ENCODE measurements at places on chromosomes 6 and 20.

DNA sequence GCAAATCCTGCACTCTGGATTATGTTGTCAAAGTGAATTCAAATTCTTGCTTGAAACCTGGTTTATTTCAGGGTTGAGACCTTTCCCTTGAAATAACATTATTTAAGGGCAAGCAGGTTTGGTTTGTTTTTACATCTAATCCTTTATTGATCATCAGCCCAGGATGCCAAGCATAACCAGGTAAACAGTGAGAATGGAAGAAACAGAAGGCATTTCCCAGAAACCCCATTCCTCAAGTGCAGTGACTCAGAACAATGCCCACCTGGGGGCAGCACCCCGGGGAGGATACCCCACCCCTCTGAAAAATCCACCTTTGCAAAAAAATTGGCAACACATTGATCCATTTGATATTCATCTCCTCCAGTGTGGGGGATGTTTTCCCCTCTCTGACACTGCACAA is 32.5 kb downstream of the POFUT1 start:
- no peak for DNase-seq

DNA sequence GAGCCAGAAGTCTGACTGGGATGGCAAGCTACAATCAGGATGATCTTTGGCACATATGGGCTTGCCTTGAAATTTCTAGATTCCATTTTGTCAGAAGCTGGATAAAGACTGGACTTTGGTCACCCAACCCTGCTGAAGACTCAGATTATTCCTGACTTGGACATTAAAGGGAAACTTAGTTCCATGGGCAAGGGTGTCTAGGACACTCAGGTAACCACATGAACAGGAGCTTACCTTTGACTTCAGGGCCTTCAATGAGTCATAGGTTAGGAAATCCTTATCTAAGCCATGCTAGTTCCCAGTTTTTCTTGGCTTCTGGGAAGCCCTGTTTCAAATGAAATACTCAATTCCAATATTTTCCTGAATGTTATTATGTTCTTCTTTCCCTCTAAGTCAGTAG is 28.5 kb upstream of the IFNGR1 start:
- DNase-seq, result no peak

DNA sequence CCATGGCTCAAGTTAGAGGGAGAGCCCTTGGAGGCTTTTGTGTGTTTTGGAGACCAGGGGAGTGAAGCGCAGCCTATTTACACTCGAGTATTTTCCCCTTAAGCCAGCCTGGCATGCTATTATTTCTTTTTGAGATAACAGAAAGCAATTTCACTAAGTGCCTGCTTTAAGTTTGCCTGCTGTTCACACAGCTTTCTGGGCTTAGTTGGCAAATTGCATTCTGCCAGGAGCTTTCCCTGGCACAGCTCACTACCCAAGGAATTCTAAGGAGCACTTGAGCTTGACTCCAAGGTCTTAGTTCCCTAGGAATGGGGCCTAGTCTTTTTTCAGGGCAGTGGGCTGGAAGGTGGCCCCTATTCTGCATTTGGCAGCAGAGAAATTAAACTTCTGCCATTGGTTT is 19.0 kb upstream of the ASXL1 start:
- DNase-seq, result no peak

GRCh38 chr20:25053255-25054031 is 4.5 kb downstream of the ACSS1 start:
- no peak for DNase-seq

DNA sequence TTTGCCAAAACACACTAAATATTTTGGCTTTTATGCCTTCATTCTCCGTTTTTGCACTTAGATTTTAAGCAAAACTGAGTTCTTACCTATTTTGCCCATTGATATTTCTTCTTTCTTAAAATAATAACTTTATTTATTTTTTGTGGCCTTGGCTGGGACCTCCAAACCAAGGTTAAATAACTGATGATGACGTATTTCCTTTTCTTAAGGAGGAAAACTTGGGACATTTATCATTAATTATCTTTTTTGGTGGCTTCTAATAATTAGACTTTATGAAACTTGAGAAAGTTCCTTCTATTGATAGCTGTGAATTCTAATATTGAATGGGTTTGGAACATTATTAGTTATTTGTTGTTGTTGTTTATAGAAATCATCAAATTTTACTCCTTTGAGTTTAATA is 154.5 kb downstream of the ADGB start:
- DNase-seq, result no peak

DNA sequence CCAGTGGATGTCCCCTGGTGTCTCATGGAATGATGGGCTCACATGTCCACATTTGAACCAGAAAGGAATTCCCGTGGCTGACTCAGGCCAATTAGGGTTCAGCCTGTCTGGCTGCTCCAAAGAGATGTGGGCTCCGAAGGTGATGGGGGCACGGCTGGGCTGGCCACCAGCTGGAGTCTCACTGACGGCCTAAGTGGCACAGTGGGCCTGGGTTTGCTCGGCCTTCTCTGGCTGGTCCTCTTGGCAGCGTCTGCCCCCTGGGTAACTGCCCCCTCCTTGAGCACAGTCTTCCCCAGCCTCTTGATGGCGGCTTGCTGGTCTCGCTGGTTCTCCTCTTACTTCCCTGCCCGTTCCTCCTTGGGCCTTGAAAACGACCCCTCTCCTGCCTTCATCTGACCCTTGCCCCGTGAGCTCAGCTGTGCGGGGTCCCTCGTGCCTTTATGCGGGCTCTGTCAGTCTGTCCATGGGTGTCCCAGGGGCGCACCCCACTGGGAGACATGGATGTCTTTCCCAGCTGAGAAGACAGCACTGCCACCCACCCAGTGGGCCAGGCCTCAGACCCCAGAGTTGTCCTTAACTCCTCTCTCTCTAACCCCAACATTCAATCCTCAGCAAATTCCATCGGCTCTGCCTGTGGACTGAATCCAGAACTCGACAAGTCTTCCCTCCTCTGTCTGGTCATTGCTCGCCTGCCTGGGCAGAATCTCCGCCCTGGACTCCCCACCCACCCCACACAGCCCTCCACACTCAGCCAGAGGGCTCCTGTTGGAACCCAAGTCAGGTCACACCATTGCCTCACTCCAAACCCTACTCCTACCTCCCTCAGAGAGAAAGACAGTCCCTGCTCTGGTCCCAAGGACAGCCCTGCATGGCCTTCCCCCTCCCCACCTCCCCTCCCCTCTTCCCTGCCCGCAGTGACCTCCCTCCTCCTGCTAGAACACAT is 78.7 kb downstream of the CEBPB start:
- DNase-seq, result no peak

DNA sequence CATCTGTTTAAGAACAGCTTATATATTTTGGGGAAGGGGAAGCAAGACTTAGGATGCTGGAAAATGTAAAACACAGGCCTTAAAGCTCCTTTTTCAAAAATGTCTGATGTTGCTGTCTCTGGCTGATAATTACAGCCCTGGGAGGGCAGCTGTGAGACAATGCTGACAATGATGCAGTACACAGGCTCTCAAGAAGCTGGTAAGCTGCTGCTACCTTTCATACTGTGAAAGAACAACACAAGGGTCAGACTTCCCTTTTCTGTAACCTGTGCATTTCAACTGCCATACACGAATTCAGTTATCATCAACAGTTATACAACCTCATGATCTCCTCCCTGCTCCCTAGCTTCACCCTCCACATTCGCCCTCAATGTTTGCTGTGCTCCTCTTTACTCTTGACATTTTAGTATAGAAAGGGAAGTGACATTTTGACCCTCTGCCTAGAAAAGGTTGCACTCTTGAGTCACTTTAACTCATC is 25.2 kb downstream of the MAP7 start:
- DNase-seq, result no peak

GRCh38 chr20:63418617-63419016 is 53.8 kb downstream of the KCNQ2 start:
- no peak for DNase-seq

DNA sequence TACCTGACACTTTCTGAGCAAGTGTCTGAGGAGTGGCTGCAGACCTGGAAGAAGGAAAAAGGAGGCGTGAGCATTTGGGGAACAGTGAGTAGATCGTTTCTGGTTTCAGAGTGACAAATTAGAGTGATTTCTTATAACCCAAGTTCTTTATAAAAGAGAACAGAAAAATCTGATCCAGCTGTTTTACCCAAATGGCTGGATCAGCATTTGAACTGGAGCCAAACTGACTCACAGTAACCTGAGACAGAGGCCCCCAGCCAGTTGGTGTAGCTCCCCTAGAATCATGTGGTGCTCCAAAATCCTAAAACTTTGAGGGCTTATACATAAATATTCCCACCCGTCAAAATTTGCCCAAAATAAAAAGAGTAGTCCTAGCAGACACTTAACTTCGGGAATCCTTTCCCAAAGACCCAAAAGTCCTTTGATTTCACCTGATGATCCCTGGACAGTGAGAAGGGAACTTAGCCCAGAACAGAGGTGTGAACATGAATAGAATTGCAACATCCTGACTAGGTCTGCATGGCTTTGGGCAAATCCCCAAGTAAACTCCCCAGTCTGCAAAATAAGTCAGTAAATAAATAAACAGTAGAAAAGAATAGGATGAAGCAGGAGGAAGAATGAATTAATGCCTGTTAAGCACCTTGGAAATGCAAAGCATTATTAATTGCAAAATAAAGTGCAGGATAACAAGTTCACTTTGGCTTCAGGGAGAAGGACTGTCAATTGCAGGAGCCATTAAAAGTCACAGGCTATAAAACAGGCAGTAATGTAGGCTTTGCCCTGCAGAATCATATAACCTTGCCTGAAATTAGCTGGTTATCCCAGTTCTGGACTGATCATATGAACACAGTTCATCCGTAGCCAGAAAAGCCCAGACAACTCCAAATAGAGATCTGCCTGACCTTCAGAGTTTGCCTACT is 262.0 kb upstream of the JARID2 start:
- no peak for DNase-seq

- DNase-seq, result no peak
Observed at GRCh38 chr6:168210239-168211105, 109.1 kb downstream of the DACT2 start.

DNA sequence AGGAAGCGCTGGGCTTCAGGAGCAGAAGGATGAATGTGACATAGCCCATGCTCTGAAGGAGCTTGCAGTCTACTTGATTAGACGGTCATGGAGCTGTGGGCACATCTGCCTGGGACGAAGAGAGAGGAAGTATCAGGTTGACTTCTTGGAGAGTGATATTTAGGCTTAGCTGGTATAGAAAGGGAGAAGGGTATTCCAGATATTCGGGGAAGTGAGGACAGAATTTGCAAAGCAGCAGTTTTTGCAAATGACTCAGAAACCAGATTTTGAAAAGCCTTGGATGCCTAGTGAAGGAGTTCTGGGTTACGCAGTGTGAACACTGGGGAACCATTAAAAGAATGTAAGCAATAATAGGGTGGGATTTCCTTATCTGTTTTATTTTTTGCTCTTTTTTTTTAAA is 60.7 kb downstream of the EYA4 start:
- no peak for DNase-seq

DNA sequence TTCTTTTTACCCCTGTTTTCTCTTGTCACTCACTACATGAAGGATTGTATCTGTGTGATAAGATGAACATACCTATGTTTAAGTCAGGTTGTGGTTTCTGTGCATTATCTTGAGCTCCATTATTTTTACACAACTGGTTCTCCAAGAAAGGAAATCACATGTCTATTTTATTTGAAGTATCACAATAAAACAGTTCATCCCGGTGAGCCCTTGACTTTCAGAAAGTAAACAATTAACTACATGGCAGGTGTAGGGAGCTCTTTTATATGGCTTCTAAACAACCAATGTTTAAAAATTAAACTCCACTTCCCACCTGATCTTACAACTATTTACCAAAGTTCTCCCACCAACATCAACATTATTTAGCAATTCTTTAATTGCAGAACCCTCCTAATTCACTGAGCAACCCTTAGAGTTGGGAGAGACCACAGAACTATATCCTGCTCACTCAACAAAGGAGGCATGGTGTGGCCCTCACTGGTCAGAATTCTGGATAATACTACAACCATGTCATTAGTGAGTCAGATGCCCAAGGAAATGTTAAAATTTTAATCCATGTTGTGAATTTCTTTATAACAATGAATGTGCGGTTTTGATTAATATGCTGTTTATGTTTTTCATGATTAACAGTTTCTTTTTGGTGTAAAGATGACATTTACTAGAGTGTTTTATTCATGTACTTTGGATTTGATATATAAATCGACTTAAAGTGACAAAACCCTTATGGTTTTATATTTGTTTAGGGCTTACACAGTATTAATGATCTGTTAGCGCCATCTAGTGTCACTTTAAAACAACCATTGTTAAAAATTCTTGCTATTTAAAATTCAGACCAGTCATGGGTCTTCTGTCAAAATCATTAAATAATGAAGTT is 50.0 kb upstream of the SCGN start:
- no peak for DNase-seq

- DNase-seq, result no peak
Observed at GRCh38 chr20:8714206-8714605, 354.7 kb upstream of the PLCB4 start.

DNA sequence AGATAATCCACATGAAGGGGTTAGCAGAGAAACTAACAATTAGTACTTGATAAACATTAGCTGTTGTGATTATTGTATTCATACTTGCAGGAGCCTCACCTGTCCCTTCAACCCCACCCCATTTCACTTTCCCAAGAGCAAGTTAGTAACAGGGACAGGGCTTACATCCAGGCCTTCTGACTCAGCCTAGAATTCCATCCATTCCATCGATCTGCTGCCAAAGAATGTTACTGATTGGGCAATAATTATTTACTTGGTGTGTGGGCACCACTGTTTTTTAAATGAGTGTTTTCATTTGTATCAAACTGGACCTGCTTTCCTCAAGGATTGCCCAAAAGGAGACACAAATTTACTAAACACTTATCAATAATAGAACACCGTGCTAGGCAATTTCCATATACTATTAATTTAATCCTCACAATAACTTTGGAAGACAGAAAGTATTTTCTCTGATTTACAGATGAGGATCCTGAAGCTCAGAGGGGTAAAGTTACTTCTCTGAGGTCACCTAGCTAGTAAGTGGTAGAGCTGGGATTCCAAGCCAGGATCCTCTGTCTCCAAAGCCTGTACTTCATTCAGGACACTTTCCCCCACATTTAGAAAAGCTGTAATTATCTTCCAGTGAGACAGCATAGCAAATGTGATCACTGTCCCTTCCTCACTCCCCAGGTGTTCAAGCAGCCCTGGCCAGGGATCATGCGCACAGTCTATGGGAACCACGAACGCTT is 32.8 kb downstream of the GSS start:
- no peak for DNase-seq

DNA sequence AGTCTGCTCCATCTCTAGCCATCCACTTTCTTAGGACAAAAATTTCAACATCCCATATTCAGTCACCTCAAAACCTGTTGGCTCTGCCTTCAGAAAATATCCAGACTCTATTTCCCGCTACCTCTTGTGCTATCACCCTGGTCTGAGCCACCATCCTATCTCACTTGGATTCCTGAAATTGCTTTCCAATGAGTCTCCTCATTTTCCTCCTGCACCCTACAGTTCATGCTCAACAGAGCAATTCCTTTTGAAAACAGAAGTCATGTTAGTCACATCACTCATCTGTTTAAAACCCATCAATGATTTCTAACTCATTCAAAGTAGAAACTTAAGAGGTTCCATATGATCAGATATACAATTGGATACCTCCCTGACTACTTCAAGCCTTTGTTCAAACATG is 229.9 kb downstream of the ADGRG6 start:
- no peak for DNase-seq

GRCh38 chr6:903761-904160 is 210.8 kb upstream of the EXOC2 start:
- no peak for DNase-seq

- no peak for DNase-seq
Observed at GRCh38 chr20:1124421-1124820, 6.0 kb downstream of the PSMF1 start.
